Pancreas (tissue), 10 donors: ENCODE measurements at places on chromosomes 5 and 9. TPM values are rescaled to one million over a fixed set of nuclear protein-coding genes. Genes with fewer than 3 reads are reported as not detected.

CCL28 gene
- total RNA-seq, result 8.8 TPM

FAM169A gene
- 2.3 TPM for total RNA-seq

SPACA9 gene
- total RNA-seq, result 1.6 TPM

CCDC127 gene
- total RNA-seq, result 1.5 TPM

RLN2 gene
- total RNA-seq, result not detected

C7 gene
- total RNA-seq, result 60.7 TPM

GRM6 gene
- not detected for total RNA-seq

PCDHGA11 gene
- 2.6 TPM for total RNA-seq

DNA sequence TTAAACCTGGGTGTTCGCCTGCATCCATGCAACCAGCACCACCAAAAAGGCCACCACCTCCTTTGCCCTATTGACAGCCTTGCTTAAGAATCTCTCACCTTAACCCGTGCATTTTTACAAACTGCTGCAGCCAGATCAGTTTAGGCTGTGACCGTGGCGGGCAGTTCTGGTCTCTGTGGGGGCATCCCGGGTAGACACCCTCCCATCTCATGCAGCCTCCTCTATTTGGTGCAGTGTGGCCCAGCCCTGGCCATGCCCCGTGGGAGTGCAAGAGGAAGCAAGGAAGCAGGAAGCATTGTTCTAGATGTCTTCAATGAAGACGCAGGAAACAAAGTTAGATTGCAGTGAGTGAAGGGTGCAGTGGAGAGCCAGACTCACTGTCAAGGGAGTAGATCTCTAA is 108.8 kb upstream of the MVB12B start:
- no peak for DNase-seq

DNA sequence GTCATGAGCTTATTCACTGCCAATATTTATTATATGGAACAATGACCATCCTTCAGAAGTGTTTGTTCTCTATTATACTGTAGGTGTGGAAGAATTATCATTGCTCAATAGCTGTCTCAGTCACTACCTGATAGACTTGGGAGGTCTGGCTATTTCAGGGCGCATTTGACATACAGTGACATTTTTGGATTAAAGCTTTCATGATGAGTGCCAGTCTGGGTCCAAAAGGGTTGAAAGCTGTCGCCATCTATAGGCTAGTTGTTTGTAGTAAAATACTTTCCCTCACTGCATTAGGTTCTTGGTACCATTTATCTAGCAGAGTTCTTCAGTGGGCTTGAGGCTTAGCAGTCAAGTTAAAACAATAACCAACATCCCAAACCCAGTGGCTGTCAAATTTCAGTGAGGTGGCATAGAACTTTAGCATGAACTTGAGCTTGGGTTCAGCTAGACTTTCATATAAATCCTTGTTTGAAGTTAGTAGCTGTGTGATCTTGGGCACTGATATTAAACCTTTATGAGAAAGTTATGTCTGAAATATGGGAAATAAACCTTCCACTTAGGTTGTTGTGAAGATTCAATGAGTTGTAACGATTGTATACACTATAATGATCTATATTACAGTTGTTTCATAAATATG is 110.5 kb upstream of the CDKN2B start:
- no peak for DNase-seq

DNA sequence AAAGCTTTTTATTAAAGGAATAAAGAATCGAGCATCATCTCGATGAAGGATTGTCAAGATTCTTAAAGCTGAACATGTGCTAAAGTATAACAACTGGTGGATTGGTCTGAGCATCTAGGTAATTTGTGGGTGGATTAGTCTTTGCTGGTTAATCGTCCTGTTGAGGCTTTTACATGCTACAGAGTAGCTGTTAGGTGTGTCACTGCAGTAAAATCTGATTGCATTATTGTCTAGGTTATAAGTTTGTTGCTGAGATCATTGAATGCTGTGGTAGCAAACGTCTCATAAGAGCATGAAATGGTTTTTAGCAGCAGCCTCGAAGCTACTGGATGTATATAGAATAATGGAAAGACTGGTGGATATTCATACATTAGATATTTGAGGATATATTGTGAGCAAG is 7.2 kb downstream of the FBXO38 start:
- DNase-seq, result no peak

DNA sequence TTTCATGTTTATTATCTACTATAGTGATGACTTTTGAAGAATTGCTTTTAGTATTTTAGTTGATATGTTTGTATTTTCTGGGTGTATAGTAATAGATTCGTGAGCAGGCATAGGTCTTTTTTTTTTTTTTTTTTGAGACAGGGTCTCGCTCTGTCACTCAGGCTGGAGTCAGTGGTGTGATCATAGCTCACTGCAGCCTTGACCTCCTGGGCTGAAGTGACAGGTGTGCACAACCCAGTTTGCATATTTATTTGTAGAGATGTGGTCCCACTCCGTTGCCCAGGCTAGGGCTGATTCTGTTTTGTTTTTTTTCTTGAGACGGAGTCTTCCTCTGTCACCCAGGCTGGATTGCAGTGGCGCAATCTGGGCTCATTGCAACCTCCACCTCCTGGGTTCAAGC is 11.9 kb downstream of the ERBIN start:
- no peak for DNase-seq

- DNase-seq, result no peak
Measured at GRCh38 chr9:37514999-37515398, 29.3 kb downstream of the POLR1E start.

DNA sequence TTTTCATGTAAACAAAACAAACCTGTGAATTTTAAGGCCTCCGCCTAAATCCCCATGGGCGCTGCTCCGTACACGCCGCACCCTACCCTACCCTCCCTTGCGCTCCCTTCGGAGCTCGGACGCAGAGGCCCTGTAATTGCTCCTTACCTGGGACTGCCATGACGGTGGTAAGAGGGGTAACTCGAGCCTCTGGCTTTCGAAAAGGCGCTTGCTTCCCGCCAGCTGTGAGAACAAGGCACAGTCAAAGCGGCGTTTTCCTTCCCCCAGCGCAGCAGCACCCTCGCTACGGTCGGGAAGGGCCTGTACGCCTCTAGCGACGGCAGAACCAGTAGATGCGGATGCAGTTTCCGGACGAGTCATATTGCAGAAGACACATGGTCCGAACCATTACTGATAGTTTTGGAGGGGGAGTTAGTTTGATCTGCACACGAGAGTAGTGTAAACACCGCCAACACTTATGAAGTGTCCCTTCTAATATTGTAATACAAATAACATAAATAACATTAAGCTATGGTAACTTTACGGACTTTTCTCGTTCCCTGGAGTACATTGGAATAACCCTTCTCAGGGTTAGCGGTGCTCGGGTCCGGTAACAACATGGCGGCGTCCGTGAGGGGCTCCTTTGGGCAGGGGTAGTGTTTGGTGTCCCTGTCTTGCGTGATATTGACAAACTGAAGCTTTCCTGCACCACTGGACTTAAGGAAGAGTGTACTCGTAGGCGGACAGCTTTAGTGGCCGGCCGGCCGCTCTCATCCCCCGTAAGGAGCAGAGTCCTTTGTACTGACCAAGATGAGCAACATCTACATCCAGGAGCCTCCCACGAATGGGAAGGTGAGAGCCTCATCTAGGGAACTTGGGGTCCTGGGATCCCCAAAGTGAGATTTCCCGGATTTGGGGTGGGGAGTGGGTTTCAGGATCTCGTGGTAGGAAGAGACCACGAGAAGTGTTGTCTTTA is at the start of the genes CWC27 and SREK1IP1:
TSS of gene CWC27 (plus strand) at position 573 of the 955 bp plus-strand sequence. CDS start at position 790, 217 bp downstream.
TSS of gene SREK1IP1 (minus strand) at position 334 of the 955 bp plus-strand sequence. CDS start at position 160, 174 bp downstream.
- DNase-seq, result peak; percentile 88

DNA sequence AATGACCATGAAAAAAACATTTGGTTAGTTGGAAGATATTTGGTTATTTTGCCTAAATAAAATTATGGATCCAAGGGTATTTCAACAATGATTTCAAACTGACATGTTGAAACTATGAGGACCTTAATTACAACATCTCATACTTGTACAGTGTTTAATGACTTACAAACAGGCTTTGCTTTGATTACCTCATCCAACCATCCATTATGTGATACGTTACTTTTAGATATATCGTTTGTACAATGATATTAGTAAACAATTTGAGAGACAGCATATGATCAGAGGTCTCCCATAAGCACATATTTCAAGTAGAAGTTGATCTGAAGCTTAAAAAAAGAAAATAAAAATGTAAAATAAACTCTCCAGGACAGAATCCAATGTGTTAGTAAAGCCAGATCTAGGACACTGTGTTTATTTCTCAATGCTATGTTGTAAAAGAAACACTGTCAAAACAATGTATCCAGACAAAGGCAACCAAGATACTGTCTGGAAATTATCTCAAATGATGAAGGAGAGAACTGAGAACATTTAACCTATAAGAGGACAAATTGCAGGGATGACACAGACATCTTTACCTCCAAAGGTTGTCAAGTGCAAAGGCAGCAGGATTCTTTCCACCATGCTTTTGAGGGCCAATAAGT is 116.0 kb upstream of the TARS1 start:
- DNase-seq, result no peak
